ENCODE measurements at places on chromosomes 5 and 9.

GRCh38 chr9:95910770-95911340, 35.4 kb downstream of the ERCC6L2 start:
- no peak for DNase-seq

GRCh38 chr9:34493972-34494535, 28.7 kb downstream of the ENHO start:
- no peak for DNase-seq

DNA sequence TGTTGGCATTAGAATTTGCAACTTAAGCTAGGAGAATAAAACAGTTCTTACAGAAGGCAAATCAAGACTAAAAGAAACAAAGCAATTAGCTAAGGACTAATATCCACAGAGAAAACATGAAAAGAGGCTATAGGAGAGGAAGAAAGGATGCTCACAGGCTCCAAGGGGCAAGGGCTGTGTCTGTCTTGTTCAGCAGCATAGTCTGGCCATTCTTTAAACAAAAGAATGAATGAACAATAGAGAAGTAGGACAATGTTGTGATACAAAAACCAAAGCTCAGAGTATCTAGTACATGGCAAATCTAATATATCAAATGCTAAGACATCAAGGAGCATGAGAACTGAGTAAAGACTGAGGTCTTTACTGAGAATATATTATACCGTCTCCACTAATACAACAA, 39.5 kb downstream of the PLPP1 start:
- no peak for DNase-seq

- no peak for DNase-seq
These were observed 8.0 kb downstream of the EGFL7 start for GRCh38 chr9:136670576-136671253.

DNA sequence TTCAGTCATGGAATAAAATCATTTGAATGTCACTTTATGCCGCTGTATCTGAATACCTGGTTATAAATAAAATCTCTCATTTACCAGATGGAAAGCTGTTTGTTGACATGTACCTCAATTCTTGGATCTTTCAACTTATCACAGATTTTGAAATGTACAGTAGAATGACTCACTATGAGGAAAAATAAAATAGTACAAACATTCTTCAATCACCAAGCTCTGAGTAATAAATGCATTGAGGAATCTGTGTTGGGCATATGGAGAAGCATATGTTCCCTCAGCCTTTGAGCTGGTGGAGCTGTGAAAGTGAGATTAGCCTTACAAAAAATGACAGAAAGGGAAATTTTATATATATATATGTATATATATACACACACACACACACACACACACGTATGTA, 175.4 kb downstream of the KIAA0825 start:
- no peak for DNase-seq

GRCh38 chr5:167779644-167780043, 511.8 kb upstream of the WWC1 start:
- DNase-seq: no peak

DNA sequence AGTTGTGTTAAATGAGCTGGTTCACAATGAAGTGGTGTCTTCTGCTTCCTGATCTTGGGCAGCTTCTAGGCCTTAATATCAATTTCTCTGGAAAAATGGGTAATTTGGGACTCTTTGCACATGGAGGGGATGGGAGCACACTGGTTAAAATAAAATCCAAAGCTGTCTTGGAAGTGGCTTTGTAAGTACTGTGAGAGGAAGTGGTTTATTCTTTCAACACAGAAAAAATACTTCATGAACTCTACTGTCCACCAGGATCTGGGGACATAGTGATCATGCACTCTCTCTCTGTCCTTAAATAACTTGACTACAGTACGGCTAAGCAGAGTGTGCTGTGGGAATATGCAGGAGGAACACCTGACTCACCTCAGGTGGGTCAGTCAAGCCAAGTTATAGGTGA, 2.4 kb downstream of the PCYOX1L start:
- DNase-seq: no peak

GRCh38 chr9:92661743-92662142, 8.2 kb downstream of the IPPK start:
- no peak for DNase-seq

DNA sequence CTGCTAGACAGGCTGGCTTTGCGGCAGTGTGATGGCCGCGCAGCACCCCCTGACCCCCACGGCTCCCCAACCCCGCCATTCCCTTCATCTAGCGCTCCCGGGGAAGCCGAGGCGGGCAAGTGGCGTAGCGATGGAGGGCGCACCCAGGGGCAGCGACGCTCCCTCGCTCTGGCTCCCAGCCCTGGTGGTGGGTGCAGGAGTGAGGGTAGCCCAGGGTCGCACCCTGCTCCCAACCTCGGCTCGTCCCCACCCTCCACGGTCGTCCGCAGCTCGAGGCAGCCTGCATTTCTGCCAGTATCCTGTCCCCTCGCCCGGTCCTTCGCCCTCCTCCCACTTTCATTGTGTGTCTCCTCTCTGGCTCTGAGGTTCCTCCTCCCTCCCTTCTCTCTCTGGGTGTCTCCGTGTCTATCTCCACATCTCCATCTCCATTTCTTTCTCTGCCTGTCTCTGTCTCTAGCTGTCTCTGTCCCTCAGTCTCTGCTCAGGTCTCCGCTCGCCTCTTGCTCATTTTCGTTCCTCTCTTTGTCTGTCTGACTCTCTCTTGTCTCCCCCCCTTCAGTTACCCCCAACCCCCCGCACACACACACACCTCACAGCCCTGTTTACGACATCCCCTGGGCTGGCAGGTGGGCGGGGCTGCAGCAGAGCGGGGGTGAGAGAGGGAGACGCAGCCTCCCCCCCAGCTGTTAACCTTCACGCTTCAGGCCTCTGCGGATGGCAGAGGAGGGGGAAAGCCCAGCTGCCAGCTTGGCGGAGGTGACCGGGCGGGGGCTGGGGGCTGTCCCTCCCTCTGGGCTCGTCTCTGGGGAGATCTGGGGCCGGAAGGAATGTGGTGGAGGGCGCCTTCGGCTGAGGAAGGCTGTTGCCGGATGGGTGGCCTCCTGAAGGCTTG, 48.7 kb upstream of the PSD2 start:
- peak; percentile 65 for DNase-seq

DNA sequence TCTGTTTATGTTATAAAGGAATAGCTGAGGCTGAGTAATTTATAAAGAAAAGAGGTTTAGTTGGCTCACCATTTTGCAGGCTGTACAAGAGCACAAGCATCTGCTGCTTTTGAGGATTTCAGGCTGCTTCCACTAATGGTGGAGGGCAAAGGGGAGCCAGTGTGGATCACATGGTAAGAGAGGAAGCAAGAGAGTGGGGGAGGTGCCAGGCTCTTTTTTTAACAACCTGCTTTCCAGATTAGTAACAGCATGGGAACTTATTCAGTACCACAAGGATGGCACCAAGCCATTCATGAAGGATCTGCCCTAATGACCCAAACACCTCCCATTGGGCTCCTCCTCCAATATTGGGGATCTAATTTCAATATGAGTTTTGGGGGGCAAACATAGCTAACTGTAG, 40.4 kb downstream of the CCL28 start:
- no peak for DNase-seq

GRCh38 chr5:34486160-34486848, 169.8 kb upstream of the RAI14 start:
- peak; percentile 45 for DNase-seq

GRCh38 chr5:64914396-64914795, 145.7 kb downstream of the CWC27 start:
- no peak for DNase-seq

DNA sequence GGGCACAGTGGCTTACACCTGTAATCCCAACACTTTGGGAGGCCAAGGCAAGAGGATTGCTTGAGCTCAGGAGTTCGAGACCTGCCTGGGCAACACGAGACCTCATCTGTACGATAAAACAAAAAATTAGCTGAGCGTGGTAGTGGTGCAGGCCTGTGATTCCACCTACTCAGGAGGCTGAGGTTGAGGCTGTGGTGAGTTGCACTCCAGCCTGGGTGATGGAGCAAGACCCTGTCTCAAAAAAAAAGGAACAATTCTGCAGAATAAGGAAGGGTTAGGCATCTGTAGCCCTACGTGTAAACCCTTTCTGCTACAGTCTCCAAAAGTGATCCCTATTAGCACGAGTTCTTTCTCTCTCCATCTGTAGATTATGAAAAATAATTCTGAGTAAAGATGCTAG, 19.9 kb downstream of the CDC26 start:
- DNase-seq: no peak

- no peak for DNase-seq
These were observed 4.3 kb downstream of the LRRC14B start for GRCh38 chr5:195401-196160.

DNA sequence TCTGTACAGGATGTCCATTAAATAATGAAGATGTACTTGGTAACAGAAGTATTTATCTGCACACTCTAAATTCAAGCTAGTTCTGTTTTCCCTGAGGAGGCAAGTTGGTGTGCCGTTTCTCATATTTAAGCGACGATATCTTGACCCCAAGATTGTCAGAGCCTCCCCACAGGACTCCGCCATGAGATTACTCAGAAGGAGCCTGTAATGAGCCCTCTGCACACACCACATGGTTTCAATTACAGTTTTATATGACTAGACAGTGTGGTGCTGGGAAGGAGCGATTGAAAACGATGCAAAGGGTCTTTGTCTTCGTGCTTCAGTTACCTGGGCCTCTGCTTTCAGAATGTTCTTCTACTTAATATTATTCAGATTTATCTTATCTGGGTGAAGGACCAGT, 840.4 kb upstream of the WWC1 start:
- DNase-seq: no peak

DNA sequence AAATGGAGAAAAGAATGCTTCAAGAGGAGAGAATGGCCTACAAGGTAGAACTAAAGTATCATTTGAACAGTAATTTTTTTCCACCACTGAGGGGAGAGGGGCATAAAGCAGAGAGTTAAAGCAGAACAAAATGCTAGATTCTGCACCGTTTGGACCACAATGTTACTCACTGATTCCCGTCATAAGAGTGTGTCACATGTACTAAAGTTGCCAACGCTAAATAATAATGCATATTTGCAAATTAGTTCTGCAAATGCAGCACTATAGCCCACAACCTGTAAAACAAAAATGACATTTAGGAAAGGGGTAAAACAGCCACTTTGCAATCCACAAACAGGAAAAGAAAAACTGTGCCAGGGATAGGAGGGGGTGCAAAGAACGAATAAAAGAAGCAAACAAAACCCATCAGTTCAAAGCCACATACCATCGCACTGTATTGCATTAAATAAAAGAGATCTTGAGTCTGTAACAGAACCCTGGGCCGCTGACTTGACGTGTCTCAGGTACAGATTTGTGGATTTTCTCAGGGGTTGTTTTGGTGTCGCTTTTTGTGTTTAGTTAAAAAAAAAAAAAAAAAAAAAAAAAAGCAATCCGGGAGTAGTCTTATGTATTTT, 7.7 kb upstream of the NFIB start:
- no peak for DNase-seq

- no peak for DNase-seq
These were observed 33.9 kb upstream of the BRD3 start for GRCh38 chr9:134101623-134102149.

DNA sequence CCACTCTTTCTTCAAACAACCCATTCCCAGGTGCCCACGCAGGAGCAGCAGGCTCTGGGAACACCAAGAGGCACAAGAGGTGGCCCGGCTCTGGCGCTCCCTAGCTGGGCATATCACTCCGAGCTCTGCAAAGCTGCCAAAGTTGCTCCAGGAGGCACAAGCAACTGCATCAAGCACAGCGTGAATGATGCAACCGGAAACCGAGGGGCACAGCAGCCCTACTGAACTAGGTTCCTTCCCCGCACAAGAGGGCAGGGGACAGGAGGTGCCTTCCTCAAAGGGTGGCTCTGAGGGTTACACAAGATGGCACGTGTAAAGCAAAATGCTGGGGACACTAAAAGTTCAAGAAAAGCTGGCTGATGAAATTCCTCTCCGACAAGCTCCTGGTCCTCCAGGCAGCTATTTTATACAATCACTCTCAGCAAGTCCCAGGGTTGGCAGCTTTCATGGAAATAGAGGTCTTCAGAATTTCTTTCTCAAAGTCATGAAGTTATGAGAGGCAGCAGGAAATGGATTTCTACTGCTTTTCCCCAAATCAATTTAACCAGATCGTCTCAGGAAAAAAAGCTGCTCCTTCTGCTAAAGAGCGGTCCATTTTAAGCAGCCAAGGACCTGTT, 22.9 kb downstream of the PSMB7 start:
- no peak for DNase-seq

GRCh38 chr9:91421971-91422757, 1.5 kb downstream of the NFIL3 start:
- no peak for DNase-seq

GRCh38 chr9:121557581-121558447, 58.2 kb upstream of the GGTA1 start:
- DNase-seq: no peak
